ENCODE measurements at places on chromosomes 7 and 10.

DNA sequence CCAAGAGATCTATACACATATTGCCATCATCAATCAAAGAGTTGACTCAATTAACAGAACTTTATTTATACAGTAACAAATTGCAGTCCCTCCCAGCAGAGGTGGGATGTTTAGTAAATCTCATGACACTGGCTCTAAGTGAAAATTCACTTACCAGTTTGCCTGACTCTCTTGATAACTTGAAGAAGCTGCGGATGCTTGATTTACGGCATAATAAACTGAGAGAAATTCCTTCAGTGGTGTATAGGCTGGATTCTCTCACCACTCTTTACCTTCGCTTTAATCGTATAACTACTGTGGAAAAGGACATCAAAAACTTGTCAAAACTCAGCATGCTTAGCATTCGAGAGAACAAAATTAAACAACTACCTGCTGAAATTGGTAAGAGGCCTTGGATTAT, 45.3 kb downstream of the SHOC2 start:
- DNase-seq = no peak

GRCh38 chr10:131214521-131215244, 96.8 kb downstream of the TCERG1L start:
- no peak for DNase-seq

DNA sequence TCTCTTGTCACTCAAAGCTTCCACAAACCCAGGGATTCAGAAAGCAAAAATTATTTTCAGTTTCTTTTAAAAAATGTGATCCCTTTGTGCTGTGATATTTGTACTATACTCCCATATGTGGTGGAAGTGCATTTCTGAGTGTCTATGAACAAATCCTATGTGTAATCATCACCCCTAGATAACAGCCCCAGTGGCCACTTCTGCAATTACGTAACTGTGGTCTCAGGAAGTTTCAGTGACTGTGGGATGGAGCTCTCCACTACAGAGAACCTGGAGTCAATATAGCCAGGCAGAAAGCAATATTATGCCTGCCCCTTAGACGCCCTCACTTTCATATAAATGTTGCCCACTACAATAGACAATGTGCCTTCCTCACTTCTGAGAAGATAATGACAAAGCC, 1101.7 kb upstream of the GHITM start:
- no peak for DNase-seq

DNA sequence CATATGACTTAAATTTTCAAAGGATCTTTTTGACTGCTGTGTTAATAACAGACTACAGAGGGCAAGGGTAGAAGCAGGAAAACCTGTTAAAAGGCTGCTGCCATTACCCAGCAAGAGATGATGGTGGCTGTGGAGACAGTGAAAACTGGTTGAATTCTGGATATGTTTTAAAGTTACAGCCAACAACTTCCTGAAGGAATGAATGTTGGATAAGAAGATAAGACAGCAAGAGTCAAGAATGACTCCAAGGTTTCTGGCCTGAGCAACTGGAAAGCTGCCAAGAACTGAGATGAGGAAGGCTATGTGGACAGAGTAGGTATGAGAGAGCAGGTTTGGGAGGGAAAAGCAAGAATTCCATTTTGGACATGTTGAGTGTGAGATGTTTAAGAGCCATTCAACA, 19.1 kb downstream of the CNOT4 start:
- DNase-seq = no peak

GRCh38 chr10:32540691-32541470, 94.9 kb downstream of the CCDC7 start:
- no peak for DNase-seq

- no peak for DNase-seq
Observed at GRCh38 chr7:113731571-113731970, 187.2 kb downstream of the PPP1R3A start.

DNA sequence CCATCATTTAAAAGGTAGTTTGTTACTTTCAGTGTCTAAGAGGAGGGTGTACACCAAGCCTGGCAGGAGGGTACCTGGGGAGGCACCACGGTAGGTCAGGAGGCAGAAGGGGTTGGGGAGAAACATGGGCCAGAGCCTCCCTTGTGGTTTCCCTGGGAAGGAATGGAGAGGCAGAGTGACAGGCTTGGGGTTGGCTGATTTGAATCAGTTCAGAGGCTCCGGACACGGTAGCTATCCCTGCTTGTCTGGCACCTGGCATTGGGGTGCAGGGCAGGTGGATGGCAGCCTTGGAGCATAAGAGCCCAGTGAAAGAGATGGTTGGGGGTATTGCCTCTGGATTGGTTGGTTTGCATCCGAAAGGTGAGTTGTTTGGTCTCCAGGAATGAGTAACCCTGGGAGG, 30.2 kb upstream of the PFKP start:
- no peak for DNase-seq

DNA sequence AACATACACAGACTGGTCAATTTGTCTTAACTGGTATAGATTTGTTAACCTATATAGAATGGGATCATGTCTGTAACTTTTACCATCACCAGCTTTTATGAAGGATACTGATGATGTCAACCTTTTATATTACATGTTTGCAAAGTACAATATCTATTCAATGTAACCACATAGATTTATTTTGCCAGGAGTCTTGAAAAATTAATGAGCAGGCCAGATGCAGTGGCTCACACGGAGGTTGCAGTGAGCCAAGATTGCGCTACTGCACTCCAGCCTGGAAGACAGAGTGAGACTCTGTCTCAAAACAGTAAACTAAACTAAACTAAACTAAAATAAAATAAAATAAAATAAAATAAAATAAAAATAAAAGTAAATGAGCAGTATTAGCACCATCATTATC, 30.0 kb upstream of the PARD3 start:
- no peak for DNase-seq

DNA sequence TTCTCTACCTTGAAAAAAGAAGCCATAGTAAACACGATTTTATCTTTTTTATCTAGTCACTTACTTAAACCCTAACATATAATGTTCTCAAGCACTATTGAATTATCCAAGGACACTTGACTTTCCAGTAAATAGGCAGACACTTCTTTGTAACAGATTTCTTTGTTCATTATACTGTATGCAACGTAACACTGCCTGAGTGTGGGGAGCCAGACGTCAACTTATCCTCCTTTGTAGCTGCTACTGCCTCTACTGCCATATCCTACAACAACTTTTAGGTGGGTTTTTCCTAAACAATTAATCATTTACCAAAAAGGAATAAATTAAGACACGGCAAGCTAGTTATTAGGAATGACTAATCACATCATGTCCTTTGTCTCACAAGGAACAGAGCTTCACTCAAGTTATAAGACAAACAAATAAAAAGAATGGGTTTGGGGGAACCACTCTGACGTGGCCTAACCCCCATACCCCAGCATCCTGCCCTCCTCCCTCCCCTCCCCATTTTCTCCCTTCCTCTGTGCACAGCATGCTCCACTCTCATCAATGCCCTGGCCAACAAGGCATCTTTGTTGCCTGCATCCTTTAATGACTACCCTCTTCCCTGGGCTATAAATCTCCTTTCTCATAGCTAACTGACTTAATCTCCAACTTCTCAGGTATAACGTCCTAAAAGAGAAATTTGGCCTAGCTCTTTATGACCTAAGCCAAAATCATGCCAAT, 43.3 kb downstream of the DOCK4 start:
- no peak for DNase-seq

DNA sequence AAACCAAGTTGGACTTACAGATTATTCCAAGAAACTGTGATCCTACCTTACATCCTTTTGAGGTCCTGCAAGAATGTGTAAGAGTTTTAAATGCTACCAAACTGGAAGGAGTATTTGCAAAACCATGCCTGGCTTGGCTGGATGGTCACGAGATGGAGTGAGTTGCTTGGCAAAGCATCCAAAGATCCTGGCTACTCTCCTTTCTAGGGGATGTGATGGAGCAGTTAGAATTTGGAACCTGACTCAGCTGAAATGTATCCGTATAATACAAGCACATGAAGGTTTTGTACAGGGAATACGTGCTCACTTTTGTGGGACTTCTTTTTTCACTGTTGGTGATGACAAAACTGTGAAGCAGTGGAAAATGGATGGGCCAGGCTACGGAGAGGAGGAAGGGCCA, 13.3 kb upstream of the SYPL1 start:
- DNase-seq = no peak

DNA sequence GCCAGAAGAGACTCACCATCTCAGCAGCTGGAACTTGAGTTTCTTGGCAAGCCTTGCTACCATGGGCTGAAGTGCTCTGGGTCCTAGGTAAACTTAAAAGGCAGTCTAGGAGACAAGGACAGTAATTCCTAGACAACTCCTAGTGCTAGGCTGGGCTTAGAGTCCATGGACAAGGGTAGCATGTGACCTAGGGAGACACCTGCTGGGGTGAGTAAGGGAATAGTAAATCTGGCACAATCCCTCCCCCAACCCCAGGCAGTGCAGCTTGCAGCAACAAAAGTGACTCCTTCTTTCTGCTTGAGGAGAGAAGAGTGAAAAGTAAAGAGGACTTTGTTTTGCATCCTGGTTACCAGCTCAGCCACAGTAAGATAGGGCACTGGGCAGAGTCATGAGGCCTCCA, 316.5 kb upstream of the IMMP2L start:
- no peak for DNase-seq

GRCh38 chr7:26397332-26397731, 105.7 kb downstream of the SNX10 start:
- no peak for DNase-seq

DNA sequence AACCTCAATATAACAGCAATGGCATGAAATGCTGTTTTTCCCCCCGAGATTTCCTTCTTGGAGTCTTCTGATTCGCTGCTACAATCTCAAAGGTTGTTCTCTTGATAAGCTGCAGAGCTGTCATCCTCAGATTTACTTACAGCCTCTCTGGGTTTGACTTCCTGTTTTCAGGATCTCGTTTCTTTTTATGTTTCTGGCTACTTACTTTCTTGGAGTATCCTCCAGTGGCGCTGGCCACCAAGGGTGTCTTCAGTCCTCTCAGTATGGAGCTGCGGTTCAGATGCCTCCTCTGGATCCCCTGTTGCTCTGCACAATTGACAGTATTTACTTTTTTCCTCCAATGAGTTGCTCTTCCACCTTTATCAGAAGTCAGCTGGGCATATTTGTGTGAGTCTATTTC, 152.0 kb upstream of the TMEM72 start:
- no peak for DNase-seq

GRCh38 chr7:29335188-29336083, 140.9 kb downstream of the CHN2 start:
- no peak for DNase-seq

DNA sequence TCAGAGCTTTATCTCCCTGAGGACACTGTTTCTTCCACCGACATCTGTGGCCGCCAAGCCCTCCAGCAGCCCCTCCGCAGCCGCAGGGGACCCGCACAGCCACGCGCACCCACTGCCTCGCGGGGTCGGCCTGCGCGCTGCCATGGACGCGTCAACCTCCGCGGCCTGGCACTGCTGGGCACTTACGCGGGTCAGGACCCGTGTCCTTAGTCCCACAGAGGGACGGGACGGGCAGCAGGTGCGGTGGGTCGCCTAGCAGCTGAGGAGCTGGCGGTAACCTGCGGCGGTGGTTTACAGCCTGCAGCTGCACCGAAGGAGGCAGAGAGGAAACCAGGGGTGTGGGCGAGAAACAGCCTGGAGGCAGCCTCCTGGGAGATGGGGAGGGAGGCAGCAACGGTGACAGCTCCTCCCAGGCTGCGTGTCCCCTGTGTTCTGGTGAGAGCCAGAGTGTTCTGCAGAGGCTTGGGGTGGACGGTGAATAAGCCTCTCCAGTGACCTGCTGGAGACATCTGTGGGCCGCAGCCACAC, 61.3 kb downstream of the SEC61G start:
- no peak for DNase-seq

GRCh38 chr7:158811461-158811860, 17.8 kb downstream of the ESYT2 start:
- DNase-seq = peak; percentile 47

GRCh38 chr10:28300027-28300426, 2.8 kb downstream of the MPP7 start:
- DNase-seq = no peak

- no peak for DNase-seq
Observed at GRCh38 chr10:58513188-58514110, 777 bp downstream of the BICC1 start.

DNA sequence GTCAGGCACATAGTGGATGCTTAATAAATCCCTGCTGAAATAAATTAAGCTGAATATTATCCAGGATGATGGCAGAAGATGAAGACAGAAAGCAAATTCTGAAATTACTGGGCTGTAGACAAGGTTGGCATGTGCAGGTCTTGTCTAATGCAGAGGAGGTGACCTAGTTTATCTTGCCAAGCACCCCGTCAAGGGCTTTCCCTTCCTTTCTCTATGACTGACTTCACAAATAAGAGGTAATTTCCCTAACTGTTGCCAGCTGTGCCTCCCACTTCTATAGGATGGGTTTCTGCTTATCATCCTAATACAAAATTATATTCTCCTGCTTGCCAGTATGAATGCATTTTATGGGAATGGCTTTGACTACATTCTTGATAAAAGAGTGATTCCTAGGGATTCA, 38.0 kb downstream of the LHFPL3 start:
- no peak for DNase-seq

GRCh38 chr7:121901026-121901425, 28.1 kb downstream of the PTPRZ1 start:
- DNase-seq = no peak

DNA sequence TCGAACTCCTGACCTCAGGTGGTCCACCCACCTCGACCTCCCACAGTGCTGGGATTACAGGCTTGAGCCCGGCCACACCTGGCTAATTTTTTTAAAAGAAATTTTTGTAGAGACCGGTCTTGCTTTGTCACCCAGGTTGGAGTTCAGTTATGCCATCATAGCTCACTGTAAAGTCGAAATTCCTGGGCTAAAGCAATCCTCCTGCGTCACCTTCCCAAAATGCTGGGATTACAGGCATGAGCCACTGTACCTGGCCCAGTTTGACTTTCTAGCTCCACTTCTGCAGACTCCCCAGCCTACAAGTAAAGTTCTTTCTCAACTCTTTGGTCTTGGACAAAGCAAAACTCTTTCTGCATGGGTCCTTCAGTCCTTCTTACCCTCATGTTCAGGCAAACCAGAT, 214.1 kb downstream of the SKIDA1 start:
- DNase-seq = no peak

DNA sequence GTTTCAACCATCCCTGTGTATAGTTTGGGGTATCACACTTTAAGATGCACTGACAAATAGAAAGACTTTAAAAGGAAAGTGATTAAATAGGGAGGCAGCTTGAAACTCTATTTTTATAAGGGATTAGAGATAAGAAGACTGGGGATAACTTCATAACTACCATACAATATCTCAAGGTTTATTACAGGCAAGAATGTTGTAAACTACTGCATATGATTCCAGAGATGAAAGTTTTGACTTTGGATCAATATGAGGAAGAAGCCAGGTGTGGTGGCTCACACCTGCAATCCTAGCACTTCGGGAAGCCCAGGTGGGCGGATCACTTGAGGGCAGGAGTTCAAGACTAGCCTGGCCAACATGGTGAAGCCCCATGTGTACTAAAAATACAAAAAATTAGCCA, 96.1 kb downstream of the DNAJC1 start:
- no peak for DNase-seq

DNA sequence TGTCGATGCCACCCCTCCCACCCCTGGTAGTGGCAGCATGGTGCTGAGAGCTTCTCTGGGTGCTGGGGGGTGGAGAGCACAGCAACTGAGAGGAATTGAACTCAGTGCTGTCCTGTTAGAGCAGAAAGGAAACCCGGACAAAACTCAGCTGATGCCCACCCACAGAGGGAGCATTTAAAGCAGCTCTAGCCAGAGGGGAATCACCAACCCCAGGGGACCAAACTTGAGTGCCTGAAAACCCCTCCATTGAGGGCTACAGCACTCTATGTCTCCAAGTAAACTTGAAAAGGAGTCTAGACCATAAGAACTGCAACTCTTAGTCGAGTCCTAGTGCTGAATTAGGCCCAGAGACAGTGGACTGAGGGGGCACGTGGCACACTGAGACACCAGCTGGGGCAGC, 16.8 kb upstream of the FOXI2 start:
- no peak for DNase-seq

- no peak for DNase-seq
Observed at GRCh38 chr10:114427124-114427852, 23.0 kb upstream of the AFAP1L2 start.
